NCI-H460 (cell line): ENCODE measurements at places on chromosomes 2 and 18.
A peak's percentile ranks its signal among the peaks of the same experiment; 100 is the strongest.

DNA sequence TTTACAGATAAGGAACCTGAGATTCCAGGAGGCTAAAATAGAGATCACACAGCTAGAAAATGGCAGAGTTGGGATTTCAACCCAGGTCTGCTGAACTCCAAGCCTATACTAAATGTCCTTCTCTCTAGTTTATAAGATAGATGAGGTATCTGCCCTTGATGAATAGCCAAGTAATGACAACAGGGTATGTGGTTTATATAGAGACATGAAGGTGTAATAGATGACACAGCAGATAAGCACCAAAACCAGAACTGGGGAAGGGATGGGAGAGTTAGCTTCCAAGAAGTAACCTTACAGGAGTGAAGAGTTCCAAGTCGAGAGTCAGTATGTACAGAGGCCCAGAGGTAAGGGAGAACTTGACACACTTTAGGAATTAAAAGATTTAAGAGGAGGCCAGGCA is 104.7 kb upstream of the UBXN4 start:
- no peak for DNase-seq

GRCh38 chr2:129866391-129866790 is 113.1 kb upstream of the RAB6C start:
- no peak for DNase-seq

DNA sequence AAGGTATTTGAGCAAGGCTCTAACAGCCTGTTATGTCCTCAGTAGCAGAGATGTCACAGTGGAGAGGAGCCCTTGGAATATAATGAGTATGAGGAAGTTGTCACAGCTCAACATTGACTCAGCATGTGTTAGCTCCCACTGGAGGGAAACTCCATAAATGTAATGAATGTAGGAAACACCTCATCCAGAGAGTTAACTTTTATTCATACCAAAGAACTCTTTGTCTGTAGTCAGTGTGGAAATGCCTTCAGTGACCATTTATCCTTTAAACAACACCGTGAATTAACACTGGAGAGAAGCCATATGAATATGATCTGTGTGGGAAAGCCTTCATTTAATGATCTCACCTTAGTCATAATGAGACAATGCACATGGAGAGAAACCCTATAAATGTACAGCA is 59.7 kb downstream of the CYP1B1 start:
- no peak for DNase-seq

DNA sequence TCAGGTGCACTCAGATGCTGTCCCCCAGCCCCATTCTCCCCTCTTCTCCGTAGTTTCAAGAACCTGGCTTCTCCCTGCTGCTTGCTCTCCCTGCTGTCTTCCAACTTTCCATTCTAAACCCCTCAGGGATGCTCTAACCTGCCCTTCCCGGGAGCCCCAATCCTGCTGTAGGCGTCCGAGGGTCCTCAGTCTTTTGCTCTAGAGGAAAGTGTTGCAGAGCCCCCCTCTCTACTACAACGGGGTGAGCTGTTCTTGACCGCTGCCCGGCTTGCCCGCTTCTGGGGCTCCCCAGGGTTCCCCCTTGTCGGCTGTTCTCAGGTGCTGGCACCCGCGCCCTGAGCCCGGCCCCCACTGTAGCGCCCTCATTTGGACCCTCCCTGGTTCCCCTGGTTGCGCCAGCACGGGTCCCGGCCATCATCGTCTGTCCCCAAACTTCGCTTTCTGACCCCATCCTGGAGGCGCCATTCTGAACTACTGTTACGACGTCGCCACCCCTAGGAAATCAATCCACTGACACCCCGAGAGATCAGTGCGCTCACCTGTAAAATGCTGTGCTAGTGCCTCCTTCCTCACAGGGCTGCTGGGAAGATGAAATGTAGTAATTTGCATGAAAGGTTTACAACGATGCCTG is 31.9 kb upstream of the REG3G start:
- DNase-seq: no peak

DNA sequence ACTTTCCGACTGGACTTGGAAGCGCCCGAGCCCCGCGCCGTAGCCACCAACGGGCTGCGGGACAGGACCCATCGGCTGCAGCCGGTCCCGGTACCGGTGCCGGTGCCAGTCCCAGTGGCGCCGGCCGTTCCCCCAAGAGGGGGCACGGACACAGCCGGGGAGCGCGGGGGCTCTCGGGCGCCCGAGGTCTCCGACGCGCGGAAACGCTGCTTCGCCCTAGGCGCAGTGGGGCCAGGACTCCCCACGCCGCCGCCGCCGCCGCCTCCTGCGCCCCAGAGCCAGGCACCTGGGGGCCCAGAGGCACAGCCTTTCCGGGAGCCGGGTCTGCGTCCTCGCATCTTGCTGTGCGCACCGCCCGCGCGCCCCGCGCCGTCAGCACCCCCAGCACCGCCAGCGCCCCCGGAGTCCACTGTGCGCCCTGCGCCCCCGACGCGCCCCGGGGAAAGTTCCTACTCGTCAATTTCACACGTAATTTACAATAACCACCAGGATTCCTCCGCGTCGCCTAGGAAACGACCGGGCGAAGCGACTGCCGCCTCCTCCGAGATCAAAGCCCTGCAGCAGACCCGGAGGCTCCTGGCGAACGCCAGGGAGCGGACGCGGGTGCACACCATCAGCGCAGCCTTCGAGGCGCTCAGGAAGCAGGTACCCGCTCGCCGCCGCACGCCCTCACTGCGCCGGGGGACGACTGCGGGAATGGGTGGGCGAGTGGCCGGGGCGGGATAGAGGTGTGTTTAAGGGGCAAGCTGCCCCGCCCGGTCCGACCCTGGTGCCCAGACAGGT is 713 bp downstream of the ATOH8 start:
- DNase-seq: no peak

GRCh38 chr2:22867973-22868372 is 517.0 kb upstream of the KLHL29 start:
- DNase-seq: no peak

DNA sequence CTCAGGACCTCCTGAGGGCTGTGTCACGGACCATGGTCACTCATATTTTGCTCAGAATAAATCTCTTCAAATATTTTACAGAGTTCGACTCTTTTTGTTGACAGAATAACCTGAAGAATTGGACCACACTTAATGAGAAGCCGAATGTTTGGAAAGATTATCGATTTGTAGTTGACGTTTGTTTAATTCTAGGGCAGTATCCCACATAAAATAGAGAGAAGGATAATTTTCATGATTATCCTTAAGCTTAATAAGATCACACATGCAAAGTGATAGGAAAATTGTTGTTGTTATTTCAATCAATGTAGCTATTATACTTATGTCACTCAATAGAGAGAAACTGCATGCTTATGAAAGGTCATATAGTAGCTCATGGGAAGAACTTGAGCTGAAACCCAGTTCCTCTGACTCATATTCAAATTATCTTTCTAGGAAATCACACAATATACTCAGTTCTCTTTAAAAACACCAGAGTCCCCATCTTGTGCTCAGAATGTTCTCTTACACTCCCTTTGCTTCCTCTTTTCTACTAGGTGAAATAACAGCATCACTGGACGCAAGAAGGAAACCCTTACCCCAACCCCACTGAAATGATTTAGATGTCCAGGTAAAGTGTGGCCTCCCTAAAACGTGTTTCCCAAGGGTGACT is 982.1 kb downstream of the TSN start:
- DNase-seq: peak; percentile 15

GRCh38 chr2:168703926-168704325 is 98.5 kb upstream of the NOSTRIN start:
- DNase-seq: no peak

DNA sequence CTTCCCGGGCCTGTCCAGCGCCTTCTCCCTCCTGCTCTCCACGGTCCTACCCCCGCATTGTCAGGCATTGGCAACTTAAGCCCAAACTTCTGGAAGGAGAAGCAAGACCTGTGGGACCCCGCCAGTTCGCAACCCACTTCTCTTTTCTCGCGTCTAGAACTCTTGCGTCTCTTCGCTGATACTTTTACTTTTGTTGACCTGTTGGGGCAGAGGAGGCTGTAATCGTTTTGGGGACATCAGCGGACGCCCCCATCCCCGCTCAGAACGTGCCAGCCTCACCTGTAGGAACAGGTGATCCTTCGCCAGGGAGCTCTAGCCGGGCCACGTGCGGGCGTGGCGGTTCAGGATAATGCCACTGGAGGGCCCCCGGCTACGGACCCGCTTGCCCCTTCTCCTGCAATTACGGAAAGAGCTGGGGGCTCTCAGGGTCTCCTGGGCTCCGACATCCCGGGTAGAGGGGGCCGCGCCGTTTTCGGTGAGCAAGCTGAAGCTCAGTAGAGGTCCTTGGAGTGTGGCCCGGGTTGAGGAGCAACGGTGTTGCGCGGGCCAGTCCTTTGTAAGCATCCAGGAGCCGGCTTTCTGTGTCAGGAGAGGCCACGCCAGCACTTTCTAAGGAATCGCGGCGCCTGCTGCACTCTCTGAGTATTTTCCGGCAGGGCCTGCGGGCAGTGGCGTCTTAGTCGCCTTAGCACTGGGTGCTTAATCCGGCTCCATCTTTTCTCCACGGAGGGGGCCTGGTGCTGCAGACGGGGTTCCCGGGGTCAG is 1.6 kb downstream of the MTCL1 start:
- DNase-seq: peak; percentile 45

DNA sequence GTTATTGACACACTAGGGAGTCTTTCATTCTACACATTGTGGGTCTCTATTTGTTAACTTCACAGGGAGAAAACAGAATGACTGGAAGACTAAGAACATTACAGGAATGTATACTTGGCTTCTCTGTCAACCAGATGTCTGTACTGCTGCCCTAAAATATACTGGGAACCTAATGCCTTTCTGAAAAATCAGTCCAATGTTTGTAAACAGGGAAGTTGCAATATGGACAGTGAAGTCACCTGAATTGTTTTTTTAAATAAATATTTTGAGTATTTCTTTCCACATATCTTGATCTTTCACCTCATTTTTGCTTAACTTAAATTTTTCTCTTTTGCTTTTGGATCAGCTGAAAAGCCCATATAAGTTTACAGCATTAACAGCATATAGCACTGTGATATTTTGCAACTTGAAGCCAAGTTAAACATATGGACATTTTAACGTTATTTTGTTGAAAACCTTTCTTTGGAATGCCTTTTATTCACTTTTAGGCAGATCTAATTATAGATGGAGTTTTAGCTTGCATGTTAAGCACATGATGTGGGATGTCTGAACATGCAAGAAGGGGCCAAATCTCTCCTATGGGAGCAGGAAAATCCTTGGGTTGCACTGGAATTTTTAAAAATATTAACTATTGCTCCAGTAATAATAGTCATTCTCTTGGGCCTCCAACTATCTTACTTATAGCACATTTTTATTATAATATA is 137.7 kb upstream of the TWIST2 start:
- DNase-seq: no peak
